ENCODE measurements at places on chromosomes 2 and 18. TPM values are rescaled to one million over a fixed set of nuclear protein-coding genes. Genes with fewer than 3 reads are reported as not detected.

- DNase-seq, result no peak
Observed at GRCh38 chr2:70141212-70141901, 49.5 kb downstream of the C2orf42 start.

DNA sequence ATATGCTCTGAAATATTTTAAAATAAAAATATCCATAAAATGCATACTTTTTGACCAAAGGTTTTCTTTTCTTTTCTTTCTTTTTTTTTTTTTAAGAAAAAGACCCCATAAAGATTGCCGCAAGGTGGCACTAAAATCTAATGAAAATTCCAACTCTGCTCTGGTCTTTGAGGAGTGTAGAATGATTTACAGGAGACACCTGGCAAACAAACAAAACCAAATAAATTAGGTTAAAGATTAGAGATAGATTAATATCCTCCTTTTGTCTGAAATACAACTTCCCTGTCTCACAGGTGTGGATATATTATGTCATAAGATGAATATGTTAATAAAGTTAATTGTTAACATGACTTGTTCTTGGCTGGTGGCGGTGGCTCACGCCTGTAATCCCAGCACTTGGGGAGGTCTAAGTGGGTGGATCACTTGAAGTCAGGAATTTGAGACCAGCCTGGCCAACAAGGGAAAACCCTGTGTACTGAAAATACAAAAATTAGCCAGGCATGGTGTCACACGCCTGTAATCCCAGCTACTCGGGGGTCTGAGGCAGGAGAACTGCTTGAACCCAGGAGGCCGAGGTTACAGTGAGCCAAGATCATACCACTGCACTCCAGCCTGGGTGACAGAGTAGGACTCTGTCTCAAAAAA is 3.5 kb upstream of the RHOB start:
- DNase-seq, result peak; percentile 63

DNA sequence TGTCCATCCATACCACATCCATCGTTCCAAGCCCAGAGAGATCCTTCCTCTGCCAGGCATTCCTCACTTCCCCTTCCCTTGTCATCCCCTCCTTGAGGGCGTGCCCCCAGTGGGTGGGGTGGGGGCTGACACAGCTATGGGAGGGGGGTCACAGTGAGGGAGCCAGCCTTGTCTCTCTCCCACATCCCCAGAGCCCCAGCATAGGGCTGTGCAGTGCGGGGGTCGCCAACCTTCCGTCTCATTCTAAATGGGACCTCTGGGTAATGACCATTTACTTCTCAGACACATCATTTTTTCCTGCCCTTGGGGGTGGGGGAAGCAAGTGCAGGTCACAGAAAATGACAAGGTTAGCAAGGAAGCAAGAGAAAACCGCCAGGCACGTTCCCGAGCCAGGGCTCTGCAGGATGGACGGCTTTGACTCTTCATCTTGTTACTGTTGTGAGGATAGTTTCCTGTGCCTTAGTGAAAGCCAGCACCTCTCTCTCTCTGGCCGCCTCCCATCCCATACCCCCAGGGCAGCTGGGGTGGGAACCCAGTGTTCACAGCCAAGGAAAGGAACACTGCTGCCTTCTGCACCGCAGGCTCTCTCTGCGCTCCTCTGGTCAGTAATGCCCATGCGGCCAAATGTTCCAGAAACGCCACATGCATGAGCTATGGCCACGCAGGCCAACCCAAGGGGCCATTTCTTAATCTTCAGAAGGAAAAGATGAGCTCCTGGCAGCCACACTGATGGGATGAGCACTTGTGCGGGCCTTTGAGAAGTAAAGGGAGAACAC is 22.7 kb upstream of the OTOS start:
- no peak for DNase-seq

DNA sequence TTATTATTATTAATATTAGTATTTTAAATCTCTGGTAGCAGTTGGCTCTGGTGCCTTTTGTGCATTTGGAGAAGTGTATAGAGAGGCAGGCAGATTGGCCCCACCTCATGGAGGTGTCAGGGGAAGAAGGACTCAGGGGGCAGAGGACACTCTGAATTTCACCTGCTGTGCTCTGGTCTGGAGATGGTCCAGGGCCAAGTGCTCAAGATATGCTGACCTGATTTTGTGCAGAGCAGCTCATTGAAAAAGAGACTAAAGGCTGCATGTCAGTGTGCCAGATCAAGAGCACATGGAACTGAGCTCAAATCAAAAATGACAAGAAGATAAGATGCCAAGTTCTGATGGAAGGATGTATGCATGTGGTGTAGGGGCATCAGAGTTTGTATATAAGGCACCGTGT is 323.6 kb upstream of the TNP1 start:
- peak; percentile 78 for DNase-seq

DNA sequence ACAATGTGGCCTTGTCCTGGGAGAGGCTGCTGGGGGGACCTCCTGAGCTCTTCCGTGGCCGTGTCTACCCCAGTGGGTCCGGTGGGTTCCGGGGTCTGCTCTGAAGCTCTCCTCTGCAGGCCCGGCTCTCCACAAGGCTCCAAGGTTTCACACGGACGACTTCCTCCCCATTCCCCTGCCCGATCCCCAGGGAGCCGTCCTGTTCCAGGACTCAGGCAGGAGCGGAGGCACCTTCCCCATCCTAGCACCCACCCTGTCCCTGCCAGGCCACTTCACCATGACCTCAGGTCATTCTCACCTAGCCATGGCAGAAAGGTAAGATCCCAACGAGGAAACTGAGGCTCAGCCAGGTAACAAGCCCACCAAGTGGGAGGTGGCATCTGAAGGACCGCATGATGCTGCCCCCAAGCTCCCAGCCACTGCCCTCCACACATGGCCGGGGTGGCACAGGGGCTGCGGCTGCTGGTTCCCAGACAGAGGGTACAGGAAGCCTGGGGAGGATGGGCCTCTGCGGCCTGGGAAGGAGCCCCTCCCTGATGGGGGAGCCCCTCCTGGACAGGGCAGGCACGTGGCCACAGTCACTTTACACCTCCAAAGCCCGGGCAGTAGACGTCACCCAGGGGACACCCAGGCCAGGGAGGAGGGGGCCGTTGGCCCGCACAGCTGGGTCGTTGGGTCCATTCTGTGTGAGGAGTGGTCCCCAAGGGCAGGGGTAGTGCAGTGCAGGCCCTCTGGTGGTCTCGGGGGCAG is 274.0 kb downstream of the NDUFA10 start:
- DNase-seq, result no peak

DNA sequence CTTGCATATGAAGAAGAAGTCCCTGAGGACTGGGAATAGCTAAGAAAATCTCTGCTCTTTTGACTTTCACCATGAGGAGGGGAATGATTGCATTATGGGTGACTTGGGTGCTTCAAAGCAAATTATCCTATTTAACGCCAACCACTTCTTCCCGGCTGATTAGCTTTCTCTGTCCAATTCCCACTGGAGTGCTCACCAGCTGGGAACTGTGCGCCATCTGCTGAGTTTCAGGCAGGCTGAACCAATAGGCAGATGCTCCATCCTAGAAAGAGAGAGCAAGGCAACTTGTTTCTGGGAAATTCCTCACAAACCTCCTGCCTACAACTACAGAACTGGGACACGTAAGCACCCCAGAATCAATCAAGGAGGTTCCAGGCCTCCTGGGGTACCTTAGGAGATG is 49.4 kb downstream of the POLE4 start:
- DNase-seq, result peak; percentile 4

DNA sequence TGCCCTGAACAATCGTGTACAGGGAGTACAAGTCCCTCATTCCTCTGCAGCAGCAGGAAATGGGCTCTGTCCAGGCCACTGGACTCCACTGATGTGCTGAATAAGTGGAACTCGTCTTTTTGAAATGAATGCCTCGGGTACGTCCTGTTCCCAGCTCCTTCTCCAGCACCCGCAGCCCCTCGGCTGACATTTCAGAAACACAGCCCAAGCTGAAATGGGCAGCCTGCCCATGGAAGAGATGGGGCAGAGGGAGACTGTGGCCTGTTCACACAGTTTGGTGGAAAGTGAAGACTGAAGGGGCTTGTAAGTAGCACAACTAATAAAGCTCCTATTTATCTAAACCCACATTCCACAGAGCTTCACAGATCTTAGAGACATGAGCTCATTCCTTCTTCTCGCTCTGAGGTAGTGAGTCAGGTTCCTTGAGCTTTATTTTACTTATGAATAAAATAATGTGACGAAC is 498.6 kb downstream of the TXNL1 start:
- no peak for DNase-seq

GRCh38 chr2:5235701-5236100 is 456.5 kb upstream of the SOX11 start:
- no peak for DNase-seq

GRCh38 chr2:198168651-198169050 is 364.3 kb downstream of the PLCL1 start:
- DNase-seq, result no peak

DNA sequence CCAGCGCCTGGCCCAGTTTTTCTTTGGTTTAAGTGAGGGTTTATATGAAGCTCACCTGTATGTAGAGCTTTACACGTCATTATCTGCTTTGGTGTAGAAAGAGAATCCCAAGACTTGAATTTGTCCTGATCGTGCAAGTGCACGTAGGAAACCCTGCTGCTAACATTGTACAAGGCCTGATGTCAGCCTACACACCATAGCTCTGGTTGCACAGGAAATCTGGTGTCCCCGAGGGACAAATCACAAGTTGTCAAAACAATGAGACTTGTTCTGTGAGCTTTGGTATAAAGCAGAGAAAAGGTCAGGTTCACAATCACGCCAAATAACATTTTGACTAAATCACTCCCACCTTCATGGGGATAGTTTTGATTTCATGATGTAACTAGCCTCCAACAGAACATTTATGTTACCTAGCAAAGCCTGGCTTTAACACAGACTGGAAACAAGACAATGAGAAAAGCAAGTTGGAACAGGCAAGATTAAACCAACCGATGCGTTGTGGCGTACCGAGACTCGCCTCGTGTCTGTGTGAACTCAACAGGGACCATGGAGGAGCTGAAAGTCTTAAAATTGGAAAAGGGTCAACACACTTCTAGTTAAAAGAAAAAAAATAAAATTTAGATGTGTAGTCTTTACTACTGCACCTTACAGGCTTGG is 41.4 kb downstream of the ZAP70 start:
- DNase-seq, result no peak

- no peak for DNase-seq
Observed at GRCh38 chr2:56971383-56971974, 787.7 kb downstream of the CCDC85A start.

GRCh38 chr2:9390151-9390850 is 33.0 kb downstream of the ITGB1BP1 start:
- DNase-seq, result no peak

GRCh38 chr2:20744366-20745335 is 77.7 kb downstream of the GDF7 start:
- no peak for DNase-seq

GRCh38 chr2:161839926-161840325 is 215.7 kb downstream of the SLC4A10 start:
- no peak for DNase-seq

The HOXD9 gene
- total RNA-seq, result not detected

The COL4A4 gene
- total RNA-seq, result 3.0 TPM

The LHCGR gene
- 1.5 TPM for total RNA-seq

The CD28 gene
- 1.00 TPM for total RNA-seq

The GKN2 gene
- total RNA-seq, result not detected
